Mesothelial cell of epicardium (in vitro differentiated cells): ENCODE measurements at places on chromosomes 1 and 21.
A peak's percentile ranks its signal among the peaks of the same experiment; 100 is the strongest.

DNA sequence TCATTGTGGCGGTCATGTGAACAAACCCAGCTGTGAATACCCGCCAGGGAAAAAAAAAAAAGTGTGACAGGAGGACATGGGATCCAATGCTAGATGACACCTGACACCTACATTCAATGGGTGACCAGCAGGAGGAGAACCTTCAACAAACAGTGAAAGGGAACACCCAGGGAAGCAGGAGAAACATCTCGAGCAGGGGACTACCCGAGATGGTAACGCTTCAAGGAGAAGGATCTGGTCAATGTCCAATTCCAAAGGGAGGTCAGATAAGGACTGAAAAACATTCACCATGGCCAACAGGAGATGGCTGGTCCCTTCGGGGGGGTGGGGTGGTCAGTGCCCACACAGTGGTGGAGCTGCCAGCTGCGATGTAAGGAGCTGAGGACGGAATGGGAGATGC lies 46.3 kb downstream of the PTPN14 start:
- no peaks in the 10 kb centered on the region for H3K27me3 ChIP-seq
- H3K4me3 ChIP-seq, result no peak overlapping the region
- H3K36me3 ChIP-seq, result peaks cover 19% of the 10 kb centered on the region
- no peak for DNase-seq
- H3K4me1 ChIP-seq, result peaks cover 20% of the 10 kb centered on the region
- no peak overlapping the region for H3K27ac ChIP-seq

GRCh38 chr1:30795026-30795425 lies 37.5 kb upstream of the LAPTM5 start:
- no peaks in the 10 kb centered on the region for H3K4me1 ChIP-seq
- peaks cover 10% of the 10 kb centered on the region for H3K27me3 ChIP-seq
- H3K36me3 ChIP-seq, result no peaks in the 10 kb centered on the region
- no peak overlapping the region for H3K4me3 ChIP-seq
- DNase-seq, result no peak
- H3K27ac ChIP-seq, result no peak overlapping the region

DNA sequence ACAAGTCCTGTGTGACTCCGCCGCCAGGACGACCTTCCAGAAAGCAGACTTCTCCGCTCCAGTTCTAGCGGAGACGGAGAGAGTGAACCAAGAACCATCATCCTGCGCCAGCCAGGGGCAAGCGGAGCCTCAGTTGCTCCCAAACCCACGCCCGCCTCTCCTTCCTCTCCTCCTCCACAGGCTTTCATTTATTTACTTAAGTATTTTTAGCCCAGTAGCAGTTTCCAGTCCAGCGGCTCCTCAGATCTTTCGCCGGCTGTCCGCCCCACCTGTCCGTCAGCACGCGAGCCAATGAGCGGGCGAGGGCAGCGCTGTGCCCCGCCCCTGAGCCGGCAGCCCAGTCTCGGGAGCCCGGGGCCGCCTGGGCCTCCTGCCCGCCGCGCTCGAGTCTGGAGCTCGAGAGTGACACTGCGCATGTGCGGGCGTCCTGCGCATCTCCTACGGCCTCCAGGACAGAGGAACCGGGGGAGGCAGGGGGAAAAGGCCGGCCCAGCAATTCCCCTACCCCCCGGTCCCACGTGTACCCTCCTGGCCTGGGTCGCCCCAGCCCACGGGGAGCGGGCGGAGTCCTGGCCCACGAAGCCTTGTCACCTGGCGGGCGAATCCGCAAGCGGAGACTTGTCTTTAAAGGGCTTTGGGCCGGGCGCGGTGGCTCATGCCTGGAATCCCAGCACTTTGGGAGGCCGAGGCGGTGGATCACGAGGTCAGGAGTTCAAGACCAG lies at the start of gene FALEC:
TSS of gene FALEC (plus strand) at position 425 of the 722 bp plus-strand sequence.
- DNase-seq, result peak; percentile 96
- H3K27me3 ChIP-seq, result no peaks in the 10 kb centered on the region
- H3K4me1 ChIP-seq, result peaks cover 10% of the 10 kb centered on the region
- peak within 1 kb of the TSS; percentile 94 for H3K27ac ChIP-seq
- H3K36me3 ChIP-seq, result peaks cover 9% of the 10 kb centered on the region
- peak within 1 kb of the TSS; percentile 93 for H3K4me3 ChIP-seq

DNA sequence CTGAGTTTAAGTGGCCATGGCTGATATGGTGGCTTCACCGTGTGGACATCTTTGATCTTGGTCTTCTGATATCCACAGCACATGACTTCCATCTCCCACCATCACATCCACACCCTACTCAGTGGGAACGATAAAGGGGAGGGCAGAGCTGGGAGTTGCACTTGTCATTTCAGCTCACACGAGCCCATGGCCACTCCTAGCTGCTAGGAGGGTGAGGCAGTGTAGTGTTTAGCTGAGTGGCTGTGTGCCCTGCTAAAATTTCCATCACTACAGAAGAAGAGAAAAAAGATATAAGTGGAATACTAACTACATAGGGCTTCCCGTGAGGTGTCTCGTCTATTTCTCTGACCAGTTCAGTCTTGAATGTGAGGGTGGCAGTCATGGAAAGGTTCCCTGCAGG lies 123.3 kb upstream of the EDN2 start:
- H3K27me3 ChIP-seq, result peaks cover 22% of the 10 kb centered on the region
- H3K4me1 ChIP-seq, result peaks cover 6% of the 10 kb centered on the region
- no peak overlapping the region for H3K27ac ChIP-seq
- DNase-seq, result no peak

DNA sequence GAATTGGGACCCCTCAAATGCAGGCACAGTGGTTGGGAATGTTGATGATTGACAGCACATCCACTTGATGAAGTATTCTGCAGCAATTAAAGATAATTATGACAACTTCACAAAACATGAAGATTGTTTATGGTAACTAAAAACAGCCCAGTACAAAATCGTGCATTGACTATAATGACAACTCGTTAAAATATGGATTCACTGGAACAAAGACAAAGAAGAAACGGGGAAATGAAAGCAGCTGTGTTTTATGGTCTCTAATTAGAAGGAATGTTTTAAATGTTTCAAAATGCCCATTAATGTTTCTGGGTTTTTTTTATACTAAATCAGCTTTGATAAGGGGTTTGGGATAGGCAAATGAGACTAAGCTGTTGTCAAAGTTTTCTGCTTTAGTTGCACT lies 36.1 kb downstream of the NIPAL3 start:
- no peak overlapping the region for H3K4me3 ChIP-seq
- H3K36me3 ChIP-seq, result peaks cover 23% of the 10 kb centered on the region
- DNase-seq, result no peak
- H3K27me3 ChIP-seq, result no peaks in the 10 kb centered on the region
- H3K27ac ChIP-seq, result peak overlapping the region; percentile 96

- no peaks in the 10 kb centered on the region for H3K27me3 ChIP-seq
- H3K36me3 ChIP-seq, result no peaks in the 10 kb centered on the region
- no peak overlapping the region for H3K4me3 ChIP-seq
- peak; percentile 53 for DNase-seq
Measured at GRCh38 chr1:180632326-180633056, 669 bp downstream of the XPR1 start.

DNA sequence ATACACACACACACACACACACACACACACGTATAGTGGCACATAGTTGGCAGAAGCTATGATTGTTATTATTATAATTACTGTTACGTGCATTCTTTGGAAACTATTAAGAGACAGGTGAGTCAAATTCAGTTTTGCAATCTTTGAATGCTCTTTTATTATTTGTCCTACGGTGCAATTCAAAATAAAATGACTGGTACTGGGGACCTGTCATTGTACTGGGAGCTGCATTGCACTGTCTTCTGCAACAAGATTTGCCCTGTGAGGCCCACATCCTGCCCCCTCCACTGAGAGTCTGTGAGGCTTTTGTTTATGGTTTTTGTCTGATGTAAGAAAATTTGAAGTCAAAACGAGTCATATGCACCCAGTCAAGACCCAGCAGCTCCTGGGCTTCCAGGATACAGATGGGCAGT lies 1.9 kb downstream of the LY9 start:
- H3K36me3 ChIP-seq, result no peaks in the 10 kb centered on the region
- no peak for DNase-seq
- H3K4me3 ChIP-seq, result no peak overlapping the region
- H3K27ac ChIP-seq, result no peak overlapping the region

DNA sequence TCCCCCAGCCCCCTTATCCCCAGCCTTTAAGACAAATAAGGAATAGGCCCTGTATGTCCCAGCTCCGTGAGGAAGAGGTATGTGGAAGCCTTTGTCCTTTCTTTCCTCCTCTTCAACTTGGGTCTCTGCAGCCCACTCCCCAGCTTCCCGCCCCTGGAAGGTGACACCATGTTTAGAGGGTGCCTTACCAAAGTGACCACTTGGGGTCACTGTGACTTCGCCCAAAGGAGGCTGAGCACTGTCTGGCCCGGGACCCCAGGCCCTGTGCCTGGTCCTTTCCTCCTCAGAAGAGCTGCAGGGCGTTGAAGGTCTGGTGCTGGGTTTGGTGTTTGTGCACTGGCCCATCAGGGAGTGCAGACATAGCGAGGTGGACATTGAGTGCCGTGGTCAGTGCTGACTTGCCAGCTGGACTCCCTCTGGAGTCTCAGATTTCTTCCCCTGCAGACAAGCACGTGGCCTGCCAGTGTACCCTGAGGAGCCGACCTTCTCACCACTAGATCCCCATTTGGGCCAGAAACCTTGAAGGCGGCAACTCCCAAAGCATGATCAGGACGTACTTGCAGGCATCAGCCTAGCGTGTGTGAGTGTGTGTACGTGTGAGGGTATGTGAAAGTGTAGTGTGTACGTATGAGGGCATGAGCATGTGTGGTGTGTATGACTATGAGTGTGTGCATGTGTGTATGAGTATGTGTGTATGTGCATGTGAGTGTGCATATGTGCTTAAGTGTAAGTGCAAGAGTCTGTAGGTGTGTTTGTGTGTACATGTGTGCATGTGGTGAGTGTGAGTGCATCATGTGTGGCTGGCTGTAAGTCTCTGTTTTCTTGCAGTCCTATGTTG lies 181.4 kb upstream of the KIAA0040 start:
- DNase-seq, result no peak
- H3K4me1 ChIP-seq, result no peaks in the 10 kb centered on the region
- peaks cover 83% of the 10 kb centered on the region for H3K27me3 ChIP-seq
- H3K36me3 ChIP-seq, result no peaks in the 10 kb centered on the region

DNA sequence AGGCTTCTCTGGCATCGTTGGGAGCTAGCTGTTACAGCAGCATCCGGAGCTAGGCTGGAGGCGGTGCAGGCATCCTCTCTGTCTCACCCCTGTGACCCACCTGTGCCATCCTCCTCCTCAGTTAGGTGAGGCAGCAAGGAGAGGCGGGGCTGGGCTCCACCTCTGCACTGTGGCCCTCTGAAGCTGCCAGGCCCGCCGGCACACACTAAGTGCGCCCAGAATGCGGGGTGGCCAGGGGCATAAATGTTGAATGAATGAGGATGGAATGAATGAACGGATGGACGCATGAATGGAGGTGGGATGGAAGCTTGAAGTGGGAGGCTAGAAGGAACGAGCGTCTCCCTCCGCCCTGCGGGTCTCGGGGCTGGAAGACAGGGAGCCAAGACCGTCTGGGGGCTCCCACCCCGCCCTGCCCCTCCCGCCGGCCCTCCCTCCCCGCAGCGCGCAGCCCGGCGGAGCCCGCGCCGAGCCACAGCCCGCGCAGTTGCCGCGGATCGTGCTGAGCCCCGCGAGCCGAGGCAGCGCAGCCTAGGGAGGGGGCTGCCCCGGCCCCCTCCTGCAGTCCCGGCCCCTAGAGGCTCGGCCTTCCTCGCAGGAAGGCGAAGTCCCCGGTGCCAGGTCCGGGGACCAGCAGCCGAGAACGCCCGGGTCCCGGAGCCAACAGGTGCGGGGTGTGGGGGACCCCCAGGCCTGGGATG lies at the start of gene HCRTR1:
TSS of gene HCRTR1 (plus strand) at position 472 of the 698 bp plus-strand sequence. CDS start 1,504 bp downstream, outside the sequence.
- no peak within 1 kb of the TSS for H3K27ac ChIP-seq
- peaks cover 20% of the 10 kb centered on the region for H3K27me3 ChIP-seq
- H3K4me3 ChIP-seq, result peak within 1 kb of the TSS; percentile 68
- H3K36me3 ChIP-seq, result no peaks in the 10 kb centered on the region

- no peak overlapping the region for H3K27ac ChIP-seq
- H3K4me3 ChIP-seq, result no peak overlapping the region
- H3K4me1 ChIP-seq, result no peaks in the 10 kb centered on the region
- DNase-seq, result no peak
Measured at GRCh38 chr1:5340560-5341130, 651.6 kb downstream of the NPHP4 start.

DNA sequence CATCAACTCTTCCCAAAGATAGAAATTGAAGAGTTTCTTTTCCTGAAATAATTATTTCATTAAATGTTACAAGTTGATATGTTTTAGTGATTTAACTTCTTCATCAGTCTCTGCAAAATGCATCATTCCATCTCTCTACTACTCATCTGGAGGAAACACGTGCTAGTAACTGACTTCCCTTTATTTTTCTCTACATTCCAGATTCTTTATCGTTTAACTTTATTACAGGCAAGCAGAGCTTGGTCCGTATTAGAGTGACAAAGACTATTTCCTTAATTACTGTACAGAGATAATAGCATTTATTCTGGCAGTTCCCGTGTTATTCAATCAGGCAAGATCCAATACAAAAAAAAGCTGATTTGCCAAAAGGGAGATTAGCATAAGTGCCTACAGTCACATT lies 88.6 kb downstream of the TM2D1 start:
- DNase-seq, result no peak
- H3K27ac ChIP-seq, result peak overlapping the region; percentile 22
- H3K27me3 ChIP-seq, result no peaks in the 10 kb centered on the region
- no peak overlapping the region for H3K4me3 ChIP-seq
- peaks cover 36% of the 10 kb centered on the region for H3K4me1 ChIP-seq
- H3K36me3 ChIP-seq, result no peaks in the 10 kb centered on the region

- H3K4me1 ChIP-seq, result peaks cover 34% of the 10 kb centered on the region
- H3K27ac ChIP-seq, result no peak overlapping the region
- DNase-seq, result no peak
- no peaks in the 10 kb centered on the region for H3K36me3 ChIP-seq
- no peaks in the 10 kb centered on the region for H3K27me3 ChIP-seq
Measured at GRCh38 chr1:185439727-185440415, 122.8 kb upstream of the IVNS1ABP start.
